Iris pigment epithelial cell (primary cell): ENCODE measurements at places on chromosomes 5 and 9.

- peak; percentile 43 for DNase-seq
Observed at GRCh38 chr5:164475339-164475977, 970.0 kb downstream of the MAT2B start.

GRCh38 chr9:117073539-117074341 is 341.1 kb downstream of the ASTN2 start:
- DNase-seq = peak; percentile 29

DNA sequence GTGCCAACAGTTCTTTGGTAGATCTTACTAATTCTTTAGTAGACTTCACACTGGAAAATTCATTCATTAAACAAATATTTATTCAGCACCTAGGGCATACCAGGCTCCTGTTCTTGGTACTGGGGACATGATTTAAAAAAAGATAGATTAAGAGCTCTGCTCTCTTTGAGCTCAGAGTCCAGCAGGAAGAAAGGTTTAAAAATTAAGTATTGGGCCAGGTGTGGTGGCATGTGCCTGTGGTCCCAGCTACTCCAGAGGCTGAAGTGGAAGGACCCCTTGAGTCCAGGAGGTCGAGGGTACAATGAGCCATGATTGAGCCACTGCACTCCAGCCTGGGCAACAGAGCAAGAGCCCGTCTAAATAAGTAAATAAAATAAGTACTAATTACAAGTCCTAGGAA is 41.4 kb downstream of the ENC1 start:
- DNase-seq = no peak

DNA sequence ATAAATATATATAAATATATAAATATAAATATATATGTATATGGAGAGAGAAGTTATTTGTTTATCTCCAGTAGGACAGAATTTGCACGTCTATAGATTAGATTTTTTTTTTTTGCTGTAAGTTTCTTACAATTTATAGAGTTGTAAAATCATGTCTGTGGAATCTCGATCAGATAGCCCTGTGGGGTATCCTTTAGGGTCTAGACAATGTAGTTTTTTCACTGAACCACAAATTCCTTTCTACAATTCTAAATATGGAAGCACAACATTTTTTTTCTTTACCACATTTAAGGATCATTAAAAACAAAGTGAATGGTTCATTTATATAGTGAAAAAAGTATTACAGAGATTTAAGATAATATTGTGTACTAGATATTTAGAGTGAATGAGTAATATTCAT is 384.2 kb upstream of the ZNF608 start:
- DNase-seq = no peak

GRCh38 chr9:128405780-128406171 is 14.9 kb upstream of the CERCAM start:
- DNase-seq = no peak

DNA sequence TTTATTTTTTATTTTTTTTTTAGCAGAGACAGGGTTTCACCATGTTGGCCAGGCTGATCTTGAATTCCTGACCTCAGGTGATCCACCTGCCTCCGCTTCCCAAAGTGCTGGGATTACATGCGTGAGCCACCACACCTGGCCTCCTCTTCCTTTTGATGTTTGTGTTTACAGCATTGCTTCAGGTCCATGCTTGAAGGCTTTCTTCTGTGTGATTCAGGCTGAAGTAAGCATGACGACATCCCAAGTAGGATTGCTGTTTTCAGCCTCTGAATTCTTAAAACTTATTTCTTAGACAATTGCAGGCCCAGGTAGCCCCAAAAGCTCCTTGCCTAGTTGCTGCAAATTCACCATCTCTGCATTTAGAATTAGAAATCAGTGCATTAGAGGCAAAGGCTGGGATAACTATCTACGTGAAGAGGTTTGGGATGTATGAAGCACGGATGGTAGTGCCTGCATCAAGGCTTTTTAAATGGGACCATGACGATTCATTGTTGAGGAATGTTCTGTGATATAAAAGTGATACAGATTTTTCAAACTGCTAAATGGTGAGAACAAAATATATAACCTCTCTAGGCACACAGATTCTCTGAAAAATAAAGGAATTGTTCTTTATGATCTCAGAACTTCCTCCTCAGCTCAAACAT is 3.0 kb upstream of the ETF1 start:
- DNase-seq = peak; percentile 46

GRCh38 chr9:126688617-126689016 is 74.9 kb downstream of the LMX1B start:
- DNase-seq = no peak

GRCh38 chr5:66849803-66850202 is 253.6 kb downstream of the MAST4 start:
- DNase-seq = peak; percentile 48

DNA sequence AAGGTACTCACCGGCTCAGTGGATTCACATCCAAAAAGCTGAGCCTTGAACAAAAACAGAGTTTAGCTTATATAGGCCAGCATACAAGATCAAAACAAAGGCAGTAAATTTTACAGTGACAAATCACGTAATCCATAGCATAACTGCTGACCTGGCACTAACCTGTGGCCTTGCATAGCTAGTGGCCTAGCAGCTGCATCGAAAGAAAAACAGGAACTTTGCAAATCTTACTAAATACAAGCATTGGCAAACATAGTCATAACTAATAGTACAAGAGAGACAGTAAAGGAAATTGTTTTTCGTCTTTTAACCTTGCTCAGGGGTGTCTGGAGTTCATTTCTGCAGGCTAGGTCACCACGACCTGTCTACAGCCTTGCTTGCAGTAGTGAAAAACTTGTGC is 4.8 kb downstream of the HSDL2 start:
- peak; percentile 17 for DNase-seq

GRCh38 chr5:140964356-140964755 is 1.9 kb upstream of the PCDHAC2 start:
- no peak for DNase-seq

GRCh38 chr5:175668006-175668405 is 10.1 kb downstream of the HRH2 start:
- DNase-seq = no peak

DNA sequence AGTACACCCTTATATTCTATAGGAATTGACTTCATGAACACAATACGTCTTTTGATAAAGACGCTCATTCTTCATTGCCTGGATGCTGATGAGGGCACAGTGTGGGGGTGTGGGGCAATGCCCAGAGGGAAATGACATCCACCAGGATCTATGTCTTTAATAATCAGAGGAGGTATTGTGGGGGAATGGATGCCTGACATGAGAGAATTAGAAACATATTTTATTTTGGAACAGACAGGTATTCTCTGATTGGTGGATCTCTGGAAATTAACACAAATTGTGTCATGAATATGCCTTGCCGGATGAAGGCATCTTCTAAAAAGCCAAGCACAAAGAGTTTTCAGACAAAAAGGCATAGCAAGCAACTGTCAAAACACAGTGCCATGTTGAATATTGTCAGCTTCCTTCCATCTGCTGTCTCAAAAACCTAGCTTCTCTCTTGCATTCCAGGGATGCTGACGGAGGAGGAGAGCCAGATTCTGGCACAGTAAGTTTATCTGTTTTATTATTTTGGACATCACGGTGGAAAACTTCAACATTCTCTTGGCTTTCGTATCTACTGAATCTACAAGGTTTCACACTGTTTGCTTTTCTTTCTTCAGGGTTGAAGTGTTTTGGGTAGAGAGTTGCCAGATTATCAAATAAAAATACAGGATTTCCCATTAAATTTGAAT is 3.9 kb upstream of the C5orf58 start:
- no peak for DNase-seq

GRCh38 chr9:132404228-132404881 is 2.3 kb downstream of the TTF1 start:
- DNase-seq = peak; percentile 8

DNA sequence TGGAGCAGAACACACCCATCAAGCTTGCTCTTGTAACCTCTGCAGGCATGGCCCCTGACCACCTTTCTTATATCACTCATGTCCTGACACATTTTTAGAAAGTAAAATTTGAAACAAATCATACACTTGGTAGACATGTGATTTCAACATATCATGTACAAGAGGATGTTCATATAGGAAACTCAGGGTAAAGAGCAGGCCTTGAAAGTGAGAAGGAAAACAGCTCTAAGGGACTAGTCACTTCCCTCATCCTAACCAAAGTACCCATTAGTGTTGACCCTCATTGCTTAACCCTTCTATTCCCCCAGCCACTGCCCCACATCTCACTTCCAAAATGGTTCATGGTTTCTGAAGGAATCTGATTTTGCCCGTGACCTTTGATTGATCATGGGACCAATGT is 492.4 kb upstream of the KLF4 start:
- no peak for DNase-seq

- DNase-seq = peak; percentile 77
Observed at GRCh38 chr5:108531367-108532128, 149.7 kb upstream of the FBXL17 start.

GRCh38 chr5:54113060-54113459 is 197.3 kb downstream of the ARL15 start:
- DNase-seq = no peak

GRCh38 chr5:43140286-43140685 is 19.6 kb downstream of the ZNF131 start:
- peak; percentile 64 for DNase-seq

DNA sequence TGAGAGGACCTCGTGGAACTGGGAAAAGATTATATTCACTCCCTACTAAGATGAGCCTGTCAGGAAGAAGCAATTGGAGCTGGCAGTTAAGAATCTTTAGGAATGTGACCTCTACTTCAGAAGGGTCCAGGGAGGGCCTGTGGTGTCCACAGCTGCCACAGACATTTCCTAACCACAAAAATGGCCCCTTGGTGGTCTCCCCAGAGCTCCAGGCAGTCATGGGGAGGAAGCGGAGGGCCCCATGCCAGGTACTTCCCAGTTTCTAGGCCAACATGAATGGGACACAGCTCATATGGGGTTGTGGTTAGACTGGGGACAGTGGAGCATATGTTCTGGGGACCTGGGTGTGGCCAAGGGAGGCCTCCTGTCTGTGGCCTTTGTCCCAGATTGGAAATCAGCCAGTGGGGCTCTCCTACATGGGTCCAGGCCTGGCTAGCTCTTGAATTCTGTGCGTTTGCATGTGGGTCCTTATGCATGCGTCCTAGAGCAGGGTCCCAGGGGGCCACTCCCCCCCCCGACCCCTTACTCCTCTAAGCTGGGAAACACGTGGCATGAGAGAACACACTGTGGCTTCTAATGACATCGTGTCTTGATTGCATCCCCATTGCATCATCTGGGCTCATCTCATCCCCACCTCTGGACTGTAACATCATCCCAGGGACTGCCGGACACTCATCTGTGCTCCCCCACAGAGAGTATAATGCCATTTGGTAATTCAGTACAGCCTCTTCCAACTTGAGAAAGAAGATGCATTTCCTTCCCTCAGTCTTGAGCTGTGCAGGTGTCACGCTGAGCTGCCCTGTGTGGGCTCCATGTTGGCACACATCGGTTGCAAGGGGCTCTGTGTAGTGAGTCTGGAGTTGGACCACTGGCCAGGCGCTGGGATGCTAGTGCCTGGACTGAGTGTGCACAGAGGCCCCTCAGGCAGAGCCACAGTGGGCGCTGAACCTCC is 31.3 kb downstream of the IRF1 start:
- peak; percentile 68 for DNase-seq

- peak; percentile 91 for DNase-seq
Observed at GRCh38 chr5:172766287-172767108, 4.5 kb downstream of the DUSP1 start.

- DNase-seq = no peak
Observed at GRCh38 chr5:148844433-148845280, 18.2 kb downstream of the ADRB2 start.

GRCh38 chr5:33468775-33469435 is 28.1 kb downstream of the TARS1 start:
- no peak for DNase-seq

DNA sequence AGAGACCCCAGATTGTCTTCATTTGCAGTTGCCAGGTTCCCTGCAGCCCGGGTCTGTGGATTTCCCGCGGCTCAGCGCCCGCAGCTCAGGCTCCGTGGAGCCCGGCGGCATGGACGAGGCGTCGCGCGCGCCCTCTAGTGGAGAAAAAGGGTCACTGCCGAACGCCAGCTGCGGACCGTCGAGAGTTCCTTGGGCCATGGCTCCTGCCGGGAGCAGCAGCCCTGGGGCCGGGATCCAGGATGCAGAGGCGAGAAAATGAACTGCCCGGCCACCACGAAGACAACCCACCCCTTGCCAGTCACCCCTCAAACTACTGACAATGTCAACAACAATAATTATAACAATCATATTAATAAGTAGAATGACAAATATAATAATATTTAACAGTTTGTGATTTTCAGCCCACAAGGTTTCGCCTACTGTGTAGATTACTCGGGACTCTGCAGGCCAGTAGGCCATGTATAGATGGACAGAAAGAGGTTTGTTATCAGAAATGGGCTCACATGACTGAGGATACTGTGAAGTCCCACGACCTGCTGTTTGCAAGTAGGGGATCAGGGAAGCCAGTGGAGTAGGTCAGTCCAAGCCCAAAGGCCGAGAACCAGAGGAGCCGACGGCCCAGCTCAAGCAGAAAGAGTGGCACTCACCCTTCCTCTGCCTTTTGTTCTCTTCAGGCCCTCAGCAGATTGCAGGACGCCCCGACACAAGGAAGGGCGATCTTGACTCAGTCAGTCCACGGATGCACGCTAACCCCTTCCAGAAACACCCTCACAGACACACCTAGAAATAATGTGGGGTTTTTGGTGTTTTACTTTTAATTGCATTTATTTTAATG is 43.1 kb downstream of the BOD1 start:
- peak; percentile 41 for DNase-seq

GRCh38 chr9:2208991-2209390 is 193.8 kb downstream of the SMARCA2 start:
- no peak for DNase-seq

DNA sequence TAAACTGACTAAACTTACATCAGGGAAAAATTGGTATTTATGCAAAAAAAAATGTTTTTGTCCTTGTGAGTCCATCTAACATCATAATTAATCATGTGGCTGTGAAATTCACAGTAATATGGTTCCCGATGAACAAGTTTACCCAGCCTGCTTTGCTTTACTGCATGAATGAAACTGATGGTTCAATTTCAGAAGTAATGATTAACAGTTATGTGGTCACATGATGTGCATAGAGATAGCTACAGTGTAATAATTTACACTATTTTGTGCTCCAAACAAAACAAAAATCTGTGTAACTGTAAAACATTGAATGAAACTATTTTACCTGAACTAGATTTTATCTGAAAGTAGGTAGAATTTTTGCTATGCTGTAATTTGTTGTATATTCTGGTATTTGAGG is 16.6 kb upstream of the SRP19 start:
- no peak for DNase-seq

- DNase-seq = peak; percentile 68
Observed at GRCh38 chr5:93746406-93747056, 5.1 kb upstream of the POU5F2 start.

DNA sequence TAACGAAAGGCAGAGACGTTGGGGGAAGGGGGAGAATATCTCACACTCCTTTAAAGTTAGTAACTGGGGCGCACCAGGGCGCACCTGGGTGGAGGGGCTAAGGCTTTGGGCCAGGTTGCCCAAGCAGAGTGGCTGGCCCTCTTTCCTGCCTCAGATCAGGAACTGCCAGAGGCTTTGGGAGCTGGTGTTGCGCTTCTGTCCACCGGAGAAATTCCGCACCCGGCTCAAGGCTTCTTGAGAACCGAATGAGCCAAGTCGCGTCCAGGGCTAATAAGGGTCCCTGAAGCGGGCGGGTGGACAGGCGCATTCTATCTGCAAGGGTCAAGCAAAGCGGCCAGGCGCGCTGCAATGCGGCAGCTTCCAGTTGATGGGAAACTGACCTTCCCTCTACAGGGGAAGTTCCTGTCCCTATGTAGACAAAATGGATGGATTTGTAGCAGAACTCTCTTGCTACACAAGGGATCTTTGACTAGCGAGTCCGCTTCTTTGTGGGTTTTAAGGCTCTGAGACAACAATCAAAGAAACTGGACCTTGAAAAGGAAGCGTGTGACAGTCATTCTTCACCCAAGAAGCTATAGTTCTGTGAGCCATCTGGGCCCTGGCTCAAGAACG is 5.5 kb downstream of the PAX5 start:
- DNase-seq = no peak
